ENCODE measurements at places on chromosomes 2 and 18.
A peak's percentile ranks its signal among the peaks of the same experiment; 100 is the strongest.

DNA sequence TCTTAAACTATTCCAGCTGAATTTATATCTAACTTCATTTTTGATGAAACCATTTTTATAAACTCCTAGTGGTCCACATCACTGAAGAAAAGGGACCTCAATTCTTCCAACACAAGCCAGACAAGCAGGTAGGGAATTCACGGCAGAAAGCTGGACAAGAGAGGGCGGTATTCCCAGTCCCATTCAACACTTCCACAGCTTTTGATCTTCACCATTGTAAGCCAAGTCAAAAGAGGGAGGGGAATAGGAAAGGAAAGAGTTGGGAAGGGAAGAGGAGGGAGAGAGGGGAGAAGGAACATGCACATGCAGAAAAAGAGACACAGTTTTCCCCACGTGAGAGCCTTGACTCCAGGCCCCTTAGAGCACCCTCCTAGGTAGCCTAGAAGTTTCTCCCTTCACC lies 77.4 kb downstream of the CCBE1 start:
- no peak for DNase-seq

GRCh38 chr2:237143676-237144440 lies 58.2 kb downstream of the COPS8 start:
- no peak for DNase-seq

- DNase-seq, result peak; percentile 40
These were observed 4.6 kb downstream of the TGIF1 start for GRCh38 chr18:3454365-3455089.

DNA sequence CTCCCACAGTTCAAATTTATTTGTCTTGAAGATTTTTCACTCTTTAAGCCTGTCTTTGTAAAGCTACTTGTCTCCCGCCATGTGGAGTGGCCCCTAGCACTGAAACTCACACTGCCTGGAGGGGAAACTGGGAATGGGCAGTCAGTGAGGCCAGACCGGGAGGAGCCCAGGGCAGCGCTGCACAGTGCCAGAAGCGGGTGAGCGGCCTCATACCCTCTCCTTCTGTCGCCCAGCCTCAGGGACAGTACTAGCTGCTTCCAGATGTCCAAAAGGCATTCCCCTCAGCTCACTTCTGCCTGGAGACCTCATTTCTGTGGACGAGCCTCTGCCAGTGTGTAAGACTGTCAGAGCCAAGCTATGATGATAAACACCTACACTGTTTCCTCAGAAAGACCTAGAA lies 79.9 kb downstream of the SEPTIN10 start:
- DNase-seq, result no peak

DNA sequence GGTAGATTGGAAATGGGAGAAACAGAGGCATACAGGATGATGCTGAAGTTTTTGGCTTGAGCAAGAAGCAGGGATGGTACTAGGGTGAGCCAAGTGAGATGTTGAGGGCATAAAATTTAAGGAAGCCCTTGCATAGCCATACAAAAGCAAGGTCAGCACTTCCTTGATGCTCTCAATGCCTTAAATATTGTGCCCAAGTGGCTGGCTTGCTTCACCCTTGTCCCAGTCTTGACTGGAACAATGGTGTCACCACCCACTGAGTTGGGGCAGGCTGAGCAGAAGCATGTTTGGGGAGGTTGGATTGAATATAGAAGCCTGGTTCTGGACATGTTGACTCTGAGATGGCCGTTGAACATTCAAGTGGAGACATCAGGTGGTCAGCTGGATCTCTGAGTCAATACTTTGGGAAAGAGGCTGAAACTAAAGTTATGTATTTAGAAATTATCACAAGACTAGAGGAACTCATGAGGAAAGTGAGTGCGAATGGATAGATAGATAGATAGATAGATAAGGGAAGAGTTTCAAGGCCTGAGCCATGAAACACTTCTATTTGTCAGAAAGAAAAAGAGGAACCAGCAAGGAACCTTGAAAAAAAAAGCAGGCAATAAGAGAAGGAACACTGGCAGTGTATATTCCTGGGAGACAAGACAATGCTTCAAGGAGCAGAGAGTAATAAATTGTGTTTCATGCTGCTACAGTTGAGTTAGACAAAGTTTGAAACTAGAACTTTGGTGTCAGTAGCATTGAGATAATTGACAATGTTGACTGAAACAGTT lies 43.0 kb upstream of the HNMT start:
- DNase-seq, result no peak

DNA sequence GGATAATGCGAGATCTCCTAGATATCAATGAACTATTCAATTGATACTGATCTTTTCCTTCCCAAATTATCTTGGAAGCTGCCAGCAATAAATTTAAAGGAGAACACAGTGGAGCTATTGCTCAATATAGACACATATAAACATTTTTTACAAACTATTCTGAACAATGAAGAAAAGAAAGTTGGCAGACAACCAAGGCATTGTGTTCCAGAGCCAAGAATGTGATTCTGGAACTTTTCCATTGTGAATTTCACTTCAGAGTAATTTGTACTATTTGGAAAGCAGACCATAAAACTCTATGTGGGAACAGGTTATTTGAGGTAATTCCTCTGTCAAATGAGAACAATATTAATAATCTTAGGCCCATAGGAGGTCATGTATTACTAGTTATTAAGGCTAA lies 588.2 kb downstream of the IRS1 start:
- no peak for DNase-seq

- DNase-seq, result no peak
These were observed 90.8 kb downstream of the WDSUB1 start for GRCh38 chr2:159195697-159196096.

DNA sequence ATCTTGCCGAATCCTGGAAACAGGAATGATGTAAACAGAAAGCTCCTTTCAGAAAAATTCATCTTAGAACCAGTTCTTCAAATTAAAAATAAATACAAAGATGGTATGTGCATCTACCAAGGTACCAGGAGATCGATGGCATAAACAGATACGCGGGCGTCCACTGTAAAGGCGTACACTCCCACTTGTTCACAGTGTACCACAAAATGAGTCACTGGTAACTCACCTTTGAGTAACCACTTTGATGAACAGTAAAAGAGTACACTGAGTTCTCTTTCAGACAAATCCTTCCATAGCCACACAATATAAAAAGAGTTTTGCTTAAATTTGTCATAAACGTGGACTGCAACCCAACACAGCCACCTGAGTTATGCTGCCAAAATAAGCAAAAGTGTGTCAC lies 128.3 kb downstream of the DNER start:
- no peak for DNase-seq

DNA sequence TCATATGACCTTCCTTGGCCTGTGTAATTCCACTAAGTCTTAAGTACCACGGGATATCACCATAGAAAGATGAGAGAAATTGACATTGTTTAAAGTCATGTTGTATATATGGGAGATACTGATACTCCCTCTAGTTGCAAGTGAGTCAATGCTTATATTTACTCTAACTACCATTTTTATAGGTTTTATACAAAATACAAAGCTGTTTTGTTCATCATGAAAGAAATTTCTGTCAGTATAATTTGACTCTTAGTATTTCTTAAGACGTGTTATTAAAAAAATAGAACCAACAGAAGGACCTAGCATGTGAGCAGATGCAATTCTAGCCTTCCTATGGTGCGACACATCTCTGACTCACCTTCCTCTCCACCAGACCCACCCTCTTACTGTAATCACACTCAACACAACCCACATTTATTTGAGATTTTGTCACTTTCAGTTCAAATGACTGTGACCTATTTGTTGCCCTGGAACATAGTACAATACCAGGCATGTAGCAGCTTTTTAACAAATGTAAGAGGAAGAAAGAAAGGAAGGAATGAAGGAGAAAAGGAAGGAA lies 453.1 kb downstream of the CMPK2 start:
- DNase-seq, result no peak

DNA sequence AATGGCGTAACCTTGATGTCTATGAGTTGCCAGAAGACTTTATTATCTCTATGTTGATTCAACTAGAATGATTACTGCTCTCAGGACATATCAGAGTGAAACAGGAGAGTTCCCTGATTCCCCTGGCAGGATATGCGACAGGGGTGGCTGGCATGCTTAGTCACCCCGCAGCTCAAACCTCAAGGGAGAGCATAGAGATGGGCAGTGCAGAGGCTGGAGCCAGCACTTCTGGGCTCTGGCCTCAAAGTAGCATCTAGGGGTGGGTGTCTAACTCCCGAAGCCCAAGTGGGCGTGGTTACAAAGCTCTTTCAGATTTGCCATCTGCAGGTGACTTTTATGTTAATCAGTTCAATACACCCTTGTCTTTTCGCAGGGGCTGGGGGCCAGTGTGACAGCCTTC lies 391.6 kb downstream of the ADCYAP1 start:
- peak; percentile 12 for DNase-seq

DNA sequence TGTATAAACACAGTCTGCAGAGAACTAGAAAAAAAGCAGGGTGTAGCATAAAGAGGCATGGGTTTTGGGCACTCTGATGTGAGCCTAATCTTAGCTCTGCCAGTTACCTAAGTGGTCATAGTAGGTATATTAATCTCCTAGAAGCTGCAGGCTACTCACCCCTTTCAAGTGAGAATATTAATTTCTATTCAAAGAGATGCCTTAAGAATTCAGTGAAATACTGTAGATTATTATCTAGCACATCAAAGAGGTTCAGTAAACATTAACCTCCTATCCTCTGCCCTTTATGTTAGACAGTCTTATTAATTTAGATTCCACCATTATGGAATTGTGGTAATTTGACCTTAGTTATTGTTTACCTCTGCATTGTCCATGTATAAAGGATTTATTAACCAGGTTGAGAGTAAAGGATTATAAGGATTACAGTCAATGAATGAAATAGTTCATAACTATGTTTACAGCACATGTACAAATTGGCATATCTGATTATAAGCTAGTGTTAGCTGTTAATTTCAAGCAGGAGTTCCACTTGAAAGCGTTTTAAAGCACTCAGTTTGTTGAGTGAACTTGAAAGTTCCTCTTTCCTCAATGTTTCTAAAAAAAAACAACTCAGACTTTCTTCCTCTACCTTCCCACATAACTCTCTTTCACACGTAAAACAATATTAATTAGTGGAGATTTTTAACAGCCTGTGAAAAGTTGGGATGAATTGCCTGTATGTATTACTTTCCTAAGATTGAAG lies 150.6 kb upstream of the EPC2 start:
- DNase-seq, result no peak

DNA sequence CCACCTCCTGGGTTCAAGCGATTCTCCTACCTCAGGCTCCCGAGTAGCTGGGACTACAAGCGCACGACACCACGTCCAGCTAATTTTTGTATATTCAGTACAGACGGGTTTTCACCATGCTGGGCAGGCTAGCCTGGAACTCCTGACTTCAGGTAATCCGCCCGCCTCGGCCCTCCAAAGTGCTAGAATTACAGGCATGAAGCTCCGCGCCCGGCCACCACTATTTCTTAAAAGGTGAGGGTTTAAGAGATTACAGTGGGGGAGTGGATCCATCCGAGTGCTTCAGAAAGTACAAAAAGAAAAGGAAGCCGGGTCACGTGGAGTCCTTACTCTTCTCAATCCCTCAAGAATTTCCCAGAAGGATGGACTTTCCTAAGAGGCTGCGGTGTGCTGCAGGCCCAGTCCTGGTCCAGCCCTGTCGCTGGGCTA lies 146.9 kb downstream of the ANKRD44 start:
- peak; percentile 7 for DNase-seq

DNA sequence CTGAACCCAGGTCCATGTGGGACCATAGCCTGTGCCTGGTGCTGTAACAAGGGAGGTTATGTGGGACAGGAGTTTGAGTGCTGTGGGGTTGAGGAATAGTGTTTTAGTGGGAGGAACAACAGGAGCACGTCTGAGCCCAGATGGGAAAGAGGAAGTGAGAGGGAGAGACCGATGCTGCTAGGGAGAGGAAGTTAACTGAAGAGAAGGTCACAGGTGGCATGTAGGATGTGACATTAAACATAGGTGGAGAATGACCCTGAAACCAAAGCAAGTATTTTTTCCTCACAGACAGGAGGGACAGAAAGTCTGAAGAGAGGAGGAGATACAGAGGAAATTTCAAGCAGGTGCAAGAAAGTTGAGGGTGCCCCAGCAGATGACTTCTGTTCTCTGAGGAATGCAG lies 87.8 kb downstream of the ACOXL start:
- DNase-seq, result no peak

- no peak for DNase-seq
These were observed 21.0 kb downstream of the MYO1B start for GRCh38 chr2:191266201-191266600.

DNA sequence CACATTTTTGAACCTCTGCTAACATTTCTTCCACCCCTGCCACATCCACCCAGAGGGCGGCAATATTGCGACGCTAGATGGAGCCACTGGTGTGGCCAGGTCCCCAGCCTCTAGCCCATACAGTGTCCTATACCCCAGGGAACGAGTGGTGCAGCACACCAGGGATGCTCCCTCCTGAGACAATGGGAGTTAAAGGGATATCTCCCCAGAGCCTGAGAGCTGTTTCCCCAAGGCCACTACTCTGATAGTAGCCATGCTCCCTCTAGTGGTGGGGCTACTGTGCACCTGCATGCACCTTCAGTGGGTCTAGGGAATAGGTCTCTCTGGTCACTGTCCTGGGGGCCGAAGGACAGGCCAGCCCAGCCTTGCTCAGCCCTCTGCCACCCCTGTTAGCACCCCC lies 336.4 kb upstream of the FSHR start:
- peak; percentile 79 for DNase-seq

DNA sequence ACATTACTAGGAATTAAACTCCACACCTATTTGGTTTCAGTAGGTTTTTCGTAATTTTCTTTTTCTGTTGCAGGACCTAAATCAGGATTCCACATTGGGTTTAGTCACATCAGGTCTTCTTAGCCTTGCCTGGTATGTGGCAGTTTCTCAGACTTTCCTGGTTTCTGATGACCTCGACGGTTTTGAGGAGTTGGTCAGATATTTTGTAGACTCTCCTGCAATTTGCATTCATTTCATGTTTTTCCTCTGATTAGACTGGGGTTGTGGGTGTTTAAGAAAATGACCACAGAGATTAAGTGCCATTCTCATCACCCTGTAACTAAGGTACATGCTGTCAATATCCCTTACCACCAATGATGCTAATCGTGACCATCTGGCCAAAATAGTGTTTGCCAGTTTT lies 97.3 kb upstream of the ST6GAL2 start:
- no peak for DNase-seq

DNA sequence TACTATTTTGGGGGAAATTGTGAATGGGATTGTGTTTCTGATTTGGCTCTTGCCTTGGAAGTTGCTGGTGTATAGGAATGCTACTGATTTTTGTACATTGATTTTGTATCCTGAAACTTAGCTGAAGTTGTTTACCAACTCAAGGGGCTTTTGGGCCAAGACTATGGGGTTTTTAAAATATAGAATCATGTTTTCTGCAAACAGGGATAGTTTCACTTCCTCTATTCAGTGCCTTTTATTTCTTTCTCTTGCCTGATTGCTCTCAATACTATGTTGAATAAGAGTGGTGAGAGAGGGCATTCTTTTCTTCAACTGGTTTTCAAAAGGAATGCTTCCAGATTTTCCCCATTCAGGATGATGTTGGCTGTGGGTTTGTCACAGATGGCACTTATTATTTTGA lies 1383.8 kb upstream of the ACVR2A start:
- DNase-seq, result no peak

- DNase-seq, result no peak
These were observed 76.1 kb downstream of the SCG2 start for GRCh38 chr2:223526106-223526505.

GRCh38 chr2:170816504-170817092 lies at the start of gene GAD1:
Gene GAD1 (plus strand): TSS chr2:170816887. CDS start chr2:170818592, 1,705 bp downstream.
- DNase-seq, result peak; percentile 90

- DNase-seq, result no peak
These were observed 1210.2 kb downstream of the DPP10 start for GRCh38 chr2:115652652-115653051.

GRCh38 chr2:3662239-3662638 lies 4.2 kb downstream of the ALLC start:
- peak; percentile 9 for DNase-seq

GRCh38 chr2:84958135-84959059 lies 12.6 kb upstream of the KCMF1 start:
- no peak for DNase-seq

GRCh38 chr2:126775300-126775985 lies 119.5 kb downstream of the GYPC start:
- no peak for DNase-seq
